WTC11 (cell line): ENCODE measurements at places on chromosomes 2 and 18. TPM values are rescaled to one million over a fixed set of nuclear protein-coding genes. Genes with fewer than 3 reads are reported as not detected.
A peak's percentile ranks its signal among the peaks of the same experiment; 100 is the strongest.

Gene CD207
- total RNA-seq: not detected in 3 replicates

Gene ECEL1
- 21.4 to 23.3 TPM (median 21.9 TPM) in 3 replicates for total RNA-seq

Gene IL1F10
- total RNA-seq: not detected in 3 replicates

Gene FSHR
- total RNA-seq: not detected in 3 replicates

Gene ESPNL
- total RNA-seq: 1.1 to 1.4 TPM (median 1.1 TPM) in 3 replicates

Gene GPBAR1
- 0.20 to 0.39 TPM (median 0.25 TPM) in 3 replicates for total RNA-seq

Gene DSG4
- not detected in 3 replicates for total RNA-seq

Gene FRZB
- 1.2 to 1.9 TPM (median 1.5 TPM) in 3 replicates for total RNA-seq

- H3K4me3 ChIP-seq: no peak overlapping the region
- no peaks in the 10 kb centered on the region; the same call in 1 of the 2 replicates for H3K27me3 ChIP-seq
- no peak for DNase-seq
- H3K36me3 ChIP-seq: no peaks in the 10 kb centered on the region
- H3K27ac ChIP-seq: no peak overlapping the region
- H3K4me1 ChIP-seq: peaks cover 18% of the 10 kb centered on the region
Measured at GRCh38 chr2:196054631-196055030, 14.0 kb downstream of the DNAH7 start.

GRCh38 chr18:74225193-74225840 is 66.4 kb downstream of the CYB5A start:
- H3K4me1 ChIP-seq: peaks cover 2% of the 10 kb centered on the region; the same call in 1 of the 2 replicates
- no peak for DNase-seq
- no peak overlapping the region for H3K4me3 ChIP-seq
- H3K27me3 ChIP-seq: no peaks in the 10 kb centered on the region
- no peaks in the 10 kb centered on the region for H3K36me3 ChIP-seq
- H3K27ac ChIP-seq: no peak overlapping the region

DNA sequence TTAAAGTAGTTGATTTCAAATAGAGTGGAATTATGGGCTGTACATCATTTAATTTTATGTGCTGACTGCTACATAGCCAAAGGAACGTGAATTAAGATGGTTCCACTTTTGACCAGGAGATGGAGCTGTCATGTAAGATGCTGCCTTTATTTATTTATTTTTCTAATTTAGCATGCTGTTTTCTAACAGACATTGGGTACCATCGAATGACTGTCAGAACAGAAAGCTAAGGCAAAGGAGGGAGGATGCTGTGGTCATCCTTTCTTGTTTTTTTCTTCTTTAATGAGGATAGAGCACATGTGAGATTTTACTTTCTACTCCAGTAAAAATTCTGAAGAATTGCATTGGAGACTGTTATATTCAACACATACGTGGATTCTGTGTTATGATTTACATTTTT is at the start of gene SCN2A:
Gene SCN2A, plus strand, starts transcription at position 185 of the 400 bp plus-strand sequence. CDS start 56,410 bp downstream, outside the sequence.
- DNase-seq: no peak
- no peak within 1 kb of the TSS for H3K4me3 ChIP-seq
- H3K27ac ChIP-seq: no peak within 1 kb of the TSS
- H3K27me3 ChIP-seq: no peaks in the 10 kb centered on the region
- peaks cover 4% of the 10 kb centered on the region; the same call in 1 of the 2 replicates for H3K4me1 ChIP-seq

DNA sequence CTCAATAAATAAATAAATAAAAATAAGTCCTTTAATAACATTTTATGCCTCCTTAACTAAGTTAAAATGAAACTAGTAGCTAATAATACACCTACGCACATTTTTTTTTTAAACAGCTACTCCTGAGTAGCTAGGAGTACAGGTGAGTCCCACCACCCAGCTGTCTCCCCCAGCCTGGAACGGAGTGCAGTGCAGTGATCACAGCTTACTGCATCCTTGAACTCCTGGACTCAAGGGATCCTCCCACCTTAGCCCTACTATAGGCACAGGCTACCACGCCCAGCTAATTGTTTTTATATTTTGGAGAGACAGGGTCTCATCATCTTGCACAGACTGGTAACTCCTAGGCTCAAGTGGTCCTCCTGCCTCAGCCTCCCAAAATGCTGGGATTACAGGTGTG is 28.4 kb downstream of the YWHAQ start:
- no peak overlapping the region for H3K27ac ChIP-seq
- no peaks in the 10 kb centered on the region for H3K27me3 ChIP-seq
- DNase-seq: no peak

- no peak overlapping the region for H3K27ac ChIP-seq
- no peak for DNase-seq
- H3K36me3 ChIP-seq: 0 out of 2 replicates have a peak, but pooled peaks cover 4% of the 10 kb centered on the region
- H3K27me3 ChIP-seq: no peaks in the 10 kb centered on the region
Measured at GRCh38 chr2:45224321-45224992, 215.2 kb upstream of the SIX2 start.

DNA sequence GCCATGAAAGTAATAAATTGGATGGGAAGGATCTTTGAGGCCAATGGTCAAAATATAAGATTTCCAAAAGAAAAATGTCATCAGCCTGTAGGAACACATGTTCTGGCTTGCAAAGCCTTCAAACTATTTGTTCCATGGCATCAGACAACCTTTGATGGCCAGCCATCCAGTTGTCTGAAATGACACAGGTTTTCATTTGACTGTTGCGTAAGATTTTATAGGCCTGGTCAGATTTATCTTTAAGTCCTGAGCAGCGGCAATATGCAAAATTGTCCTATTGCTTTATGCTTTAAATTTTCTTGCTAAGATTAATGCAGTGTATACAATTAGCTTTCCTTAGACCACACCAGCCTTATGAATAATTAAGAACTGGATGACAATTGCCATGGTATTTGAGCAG is 167.1 kb downstream of the AGPS start:
- H3K4me1 ChIP-seq: no peaks in the 10 kb centered on the region
- peaks cover 12% of the 10 kb centered on the region; the same call in 1 of the 2 replicates for H3K36me3 ChIP-seq
- no peak for DNase-seq
- H3K4me3 ChIP-seq: no peak overlapping the region
- H3K27ac ChIP-seq: no peak overlapping the region

GRCh38 chr2:212359425-212360067 is 179.1 kb downstream of the ERBB4 start:
- no peak overlapping the region for H3K4me3 ChIP-seq
- no peak for DNase-seq
- H3K27ac ChIP-seq: no peak overlapping the region
- peaks cover 20% of the 10 kb centered on the region for H3K4me1 ChIP-seq

DNA sequence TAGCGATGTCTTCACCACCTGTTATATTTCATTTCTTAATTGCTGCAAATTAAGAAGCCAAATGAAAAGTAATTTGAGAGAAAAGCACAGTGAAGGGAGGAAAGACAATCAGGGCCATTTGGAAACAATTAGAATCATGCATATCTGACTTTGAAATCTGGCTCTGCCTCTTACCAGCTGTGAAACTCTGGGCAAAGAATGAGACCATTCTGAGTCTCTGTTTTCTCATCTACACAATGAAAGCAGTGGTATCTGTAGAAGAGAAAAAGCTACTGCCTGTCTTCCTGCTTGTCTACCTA is 334.5 kb upstream of the CYRIA start:
- H3K27ac ChIP-seq: no peak overlapping the region
- no peak for DNase-seq
- H3K27me3 ChIP-seq: no peaks in the 10 kb centered on the region
- no peak overlapping the region for H3K4me3 ChIP-seq
- H3K4me1 ChIP-seq: peaks cover 9% of the 10 kb centered on the region
- peaks cover 3% of the 10 kb centered on the region; the same call in 1 of the 2 replicates for H3K36me3 ChIP-seq

DNA sequence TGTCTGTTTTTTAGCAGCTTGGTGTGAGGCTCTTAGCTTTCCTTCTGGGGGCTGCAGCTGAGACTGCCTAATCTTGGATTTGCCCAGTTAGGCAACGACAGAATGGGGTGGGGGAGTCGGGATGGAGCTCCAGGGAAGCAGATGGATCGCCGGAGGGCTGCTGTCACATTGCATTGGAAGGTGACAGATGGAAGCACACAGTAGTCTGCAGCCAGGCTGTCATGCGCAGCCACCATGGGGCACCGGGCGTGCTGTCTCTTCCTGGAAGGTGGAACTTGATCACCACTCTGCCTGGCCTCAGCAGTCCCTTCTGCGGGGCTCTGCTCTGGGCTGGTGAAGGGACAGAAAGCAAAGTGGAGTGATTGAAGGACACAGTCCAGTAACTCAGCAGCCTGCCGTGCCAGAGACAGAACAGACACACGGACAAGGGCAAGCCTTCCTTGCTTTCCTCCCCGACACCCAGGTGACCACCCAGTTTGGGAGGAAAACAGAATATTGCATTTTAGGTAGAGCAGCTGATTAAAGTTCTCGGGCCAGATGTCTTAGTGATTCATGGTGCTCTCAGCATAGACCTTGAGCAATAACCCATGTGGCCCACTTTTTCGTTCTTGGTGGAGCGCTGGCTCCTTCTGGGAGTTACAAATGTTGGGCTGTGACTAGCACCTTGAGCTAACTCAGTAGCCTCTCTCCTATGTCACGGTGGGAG is 40.9 kb downstream of the RNF144A start:
- no peaks in the 10 kb centered on the region for H3K4me1 ChIP-seq
- no peaks in the 10 kb centered on the region for H3K27me3 ChIP-seq

GRCh38 chr2:148052687-148053086 is 31.8 kb downstream of the MBD5 start:
- H3K4me3 ChIP-seq: no peak overlapping the region
- peaks cover 33% of the 10 kb centered on the region for H3K4me1 ChIP-seq
- no peak overlapping the region for H3K27ac ChIP-seq
- no peaks in the 10 kb centered on the region for H3K27me3 ChIP-seq
- DNase-seq: no peak

- peaks cover 12% of the 10 kb centered on the region for H3K4me1 ChIP-seq
- H3K4me3 ChIP-seq: no peak overlapping the region
- DNase-seq: no peak
- H3K27ac ChIP-seq: no peak overlapping the region
- no peaks in the 10 kb centered on the region for H3K27me3 ChIP-seq
- H3K36me3 ChIP-seq: no peaks in the 10 kb centered on the region
Measured at GRCh38 chr2:204049635-204050034, 113.1 kb downstream of the ICOS start.

DNA sequence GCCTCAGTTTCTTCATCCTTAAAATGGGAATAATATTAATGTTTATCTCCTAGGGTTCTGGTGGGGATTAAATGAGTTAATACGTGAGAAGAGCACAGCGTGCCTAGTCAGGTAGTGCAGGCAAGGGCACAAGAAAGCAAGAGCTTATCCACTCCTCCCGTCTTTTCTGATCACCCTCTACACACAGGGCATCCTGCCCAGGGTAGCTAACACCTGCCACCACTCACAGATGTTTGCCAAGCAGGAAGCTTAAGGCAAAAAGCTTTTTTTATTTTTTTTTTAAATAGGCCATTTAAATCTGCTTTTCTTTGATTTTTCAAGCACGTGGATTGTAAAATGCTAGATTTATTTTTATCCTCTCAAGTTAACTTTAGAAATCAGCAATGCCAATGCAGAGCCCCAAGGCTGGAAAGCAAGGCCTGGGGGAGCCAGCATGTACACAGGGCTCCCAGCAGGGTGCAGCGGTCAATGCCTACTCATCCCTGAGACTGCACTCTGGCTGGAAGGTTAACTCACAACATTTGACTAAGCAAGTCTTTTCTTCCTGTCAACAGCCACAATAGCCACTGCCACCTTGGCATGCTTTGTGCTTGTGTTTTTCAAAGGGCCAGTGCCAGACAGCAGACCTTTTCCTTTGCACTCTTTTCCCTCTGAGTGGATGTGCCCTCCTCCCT is 86.5 kb upstream of the ACAA2 start:
- no peaks in the 10 kb centered on the region for H3K27me3 ChIP-seq
- no peak overlapping the region for H3K4me3 ChIP-seq
- DNase-seq: peak; percentile 16

DNA sequence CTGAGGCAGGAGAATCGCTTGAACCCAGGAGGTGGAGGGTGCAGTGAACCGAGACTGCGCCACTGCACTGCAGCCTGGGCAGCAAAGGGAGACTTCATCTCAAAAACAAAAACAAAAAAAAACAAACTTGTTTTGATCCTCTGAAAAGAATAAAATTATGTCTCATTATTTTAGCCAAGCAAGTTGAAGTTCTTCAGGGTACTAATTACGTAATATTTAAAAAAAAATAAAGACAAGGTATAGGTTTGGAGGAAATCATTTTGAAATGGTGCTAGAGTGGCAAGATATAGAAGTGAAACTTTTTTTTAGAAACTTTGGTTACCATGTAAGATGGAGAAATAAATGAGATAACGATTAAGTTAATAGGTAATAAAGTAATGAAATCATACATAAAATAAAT is 54.4 kb upstream of the TMEM247 start:
- no peak for DNase-seq
- no peak overlapping the region for H3K4me3 ChIP-seq

DNA sequence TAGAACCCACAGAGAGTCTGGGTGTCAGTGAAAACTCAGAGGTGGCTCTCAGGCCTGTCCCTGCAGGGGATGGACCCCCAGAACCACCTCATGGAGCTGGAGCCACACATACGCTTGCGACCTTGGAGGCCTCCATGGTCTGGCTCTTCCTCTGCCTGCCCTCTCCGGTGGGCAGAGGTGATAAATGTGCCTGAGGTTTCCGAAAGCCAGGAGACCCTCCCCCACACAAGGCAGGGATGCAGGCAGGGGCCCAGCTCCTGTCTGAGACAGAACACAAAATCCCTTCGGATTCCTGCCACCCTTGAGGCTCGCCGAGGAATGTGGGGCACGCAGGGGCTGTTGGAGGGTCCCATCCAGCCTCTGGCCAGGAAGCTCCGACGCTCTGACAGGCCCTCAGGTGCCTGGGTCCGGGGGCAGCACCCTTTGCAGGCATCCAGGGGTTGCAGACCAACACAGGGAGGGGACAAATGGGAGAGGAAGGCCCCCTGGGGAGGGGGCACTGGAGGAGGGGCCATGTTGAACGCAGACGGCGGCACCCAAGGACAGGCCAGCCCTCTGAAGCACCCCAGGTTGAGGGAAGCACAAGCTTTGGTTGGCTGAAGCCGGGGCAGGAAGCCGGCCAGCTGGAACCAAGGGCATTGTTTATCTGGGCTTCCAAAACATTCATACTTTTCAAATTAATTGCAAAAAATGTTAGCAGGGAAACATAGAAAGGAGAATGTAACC is 4.1 kb upstream of the SNED1 start:
- H3K36me3 ChIP-seq: no peaks in the 10 kb centered on the region
- H3K4me3 ChIP-seq: no peak overlapping the region

- DNase-seq: no peak
- H3K4me1 ChIP-seq: no peaks in the 10 kb centered on the region
- no peaks in the 10 kb centered on the region for H3K36me3 ChIP-seq
- H3K27ac ChIP-seq: no peak overlapping the region
- H3K27me3 ChIP-seq: peaks cover 3% of the 10 kb centered on the region
- H3K4me3 ChIP-seq: no peak overlapping the region
Measured at GRCh38 chr2:235195921-235196320, 244.1 kb downstream of the SH3BP4 start.
